Activated CD4-positive, CD25-positive, alpha-beta regulatory T cell (primary cell): ENCODE measurements at places on chromosomes 5 and 9.

- no peak for DNase-seq
Observed at GRCh38 chr5:177557041-177557647, 2.8 kb upstream of the FAM193B start.

DNA sequence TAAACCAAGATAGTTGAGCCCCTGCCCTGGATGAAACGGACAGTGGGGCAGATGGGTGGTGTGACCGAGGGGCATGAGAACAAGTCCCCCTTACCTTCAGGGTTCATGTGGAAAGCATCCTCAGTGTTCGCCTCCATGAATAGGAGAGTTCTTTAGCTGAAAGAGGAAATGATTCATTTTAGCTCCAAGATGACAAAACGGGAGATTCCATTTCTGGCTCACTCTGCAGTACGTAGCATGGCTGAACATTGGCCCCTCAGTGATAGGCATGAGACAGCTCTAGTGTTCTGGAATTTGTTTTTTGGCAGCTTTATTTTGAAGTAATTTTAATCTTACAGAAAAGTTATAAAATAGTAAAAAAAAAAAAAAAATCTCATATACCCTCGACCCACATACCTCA lies 70.2 kb upstream of the AGXT2 start:
- DNase-seq, result no peak

DNA sequence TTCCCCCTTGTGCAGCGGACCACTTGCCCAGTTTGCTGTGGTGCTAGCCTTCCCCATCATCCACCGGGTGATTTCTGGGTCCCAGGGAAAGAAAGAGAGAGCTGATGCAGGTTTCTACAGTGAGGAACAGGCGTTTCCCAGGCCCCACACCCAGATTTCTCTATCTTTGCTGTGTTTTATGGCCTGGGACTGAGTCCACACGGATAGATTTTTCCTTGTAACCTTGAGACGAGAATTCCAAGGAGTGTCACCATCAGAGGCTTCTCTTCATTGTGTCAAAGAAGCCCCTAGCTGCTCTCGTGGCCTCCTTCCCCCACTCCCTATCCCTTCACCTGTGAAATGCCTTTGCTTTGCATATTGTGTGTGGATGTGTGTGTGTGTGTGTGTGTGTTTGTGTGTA lies 21.2 kb upstream of the FGFR4 start:
- DNase-seq, result no peak

GRCh38 chr9:79584655-79584982 lies 12.9 kb downstream of the TLE4 start:
- DNase-seq, result no peak

GRCh38 chr5:51039424-51040329 lies 343.6 kb upstream of the ISL1 start:
- DNase-seq, result no peak

- DNase-seq, result no peak
Observed at GRCh38 chr9:114900942-114901802, 29.2 kb downstream of the TNFSF8 start.

GRCh38 chr5:35811108-35811741 lies 45.5 kb upstream of the IL7R start:
- DNase-seq, result no peak

GRCh38 chr9:136584401-136584932 lies 38.6 kb upstream of the NOTCH1 start:
- no peak for DNase-seq

- DNase-seq, result no peak
Observed at GRCh38 chr9:104746285-104746684, 1.2 kb upstream of the NIPSNAP3A start.

DNA sequence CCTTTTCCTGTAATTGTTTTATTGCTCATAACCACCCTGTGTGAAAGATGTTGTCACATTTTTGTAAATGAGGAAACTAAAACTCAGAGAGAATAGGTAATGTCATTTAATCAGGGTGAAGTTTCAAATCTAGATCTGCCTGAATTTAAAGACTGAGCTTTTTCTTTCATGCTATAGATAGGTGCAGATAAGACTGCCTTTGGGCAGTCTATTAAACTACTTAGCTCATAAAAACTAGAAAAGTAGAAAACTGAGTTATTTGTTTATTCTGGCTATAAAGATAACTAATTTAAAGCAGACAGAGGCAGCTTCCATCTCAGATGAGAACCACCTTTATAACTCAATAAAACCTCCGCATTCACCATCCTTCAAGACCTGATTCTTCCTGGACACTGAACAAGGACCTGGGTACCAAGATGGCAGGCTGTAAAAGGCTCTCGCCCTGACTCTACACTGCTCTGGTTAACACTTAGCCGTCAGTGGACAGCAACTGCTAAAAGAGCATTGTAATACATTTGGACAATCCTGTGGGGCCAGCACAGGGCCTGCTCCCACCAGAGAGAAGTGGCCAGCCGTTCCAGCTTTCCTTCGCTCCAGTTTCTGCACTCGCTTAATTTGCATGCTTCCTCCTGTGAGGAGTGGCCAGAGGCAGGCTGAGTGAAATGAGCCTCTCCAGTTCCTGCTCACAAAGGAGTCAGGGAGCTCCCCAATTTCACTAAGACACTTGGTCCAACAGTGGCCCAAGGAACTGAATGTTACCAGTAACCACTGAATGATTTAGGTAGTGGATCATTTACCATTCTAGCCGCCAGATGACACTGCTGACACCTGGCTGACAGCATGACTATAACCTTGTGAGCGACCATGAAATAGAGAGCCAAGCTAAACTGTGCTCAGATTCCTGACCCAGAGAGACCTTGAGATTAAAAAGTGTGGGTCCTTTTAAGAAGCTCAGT lies 566.4 kb downstream of the EFNA5 start:
- no peak for DNase-seq

DNA sequence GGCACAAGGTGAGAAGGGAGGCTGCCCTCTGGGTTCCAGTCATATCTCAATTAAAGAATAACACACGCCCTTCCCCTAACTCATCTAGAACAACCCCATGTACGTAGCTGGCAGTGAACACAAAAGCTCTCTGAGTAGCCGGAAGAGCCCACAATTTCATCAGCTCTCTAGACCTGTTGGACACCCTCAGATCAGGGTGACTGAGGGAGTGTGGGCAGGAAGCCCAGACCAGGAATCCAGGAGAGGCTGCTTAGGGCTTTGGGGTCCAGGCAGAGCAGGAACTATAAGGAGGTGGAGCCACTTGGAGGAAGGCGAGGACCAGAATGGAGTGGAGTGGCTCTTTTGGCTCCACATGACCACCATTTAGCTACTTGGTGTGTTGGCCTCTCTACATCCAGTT lies 237.4 kb downstream of the NR3C1 start:
- no peak for DNase-seq

DNA sequence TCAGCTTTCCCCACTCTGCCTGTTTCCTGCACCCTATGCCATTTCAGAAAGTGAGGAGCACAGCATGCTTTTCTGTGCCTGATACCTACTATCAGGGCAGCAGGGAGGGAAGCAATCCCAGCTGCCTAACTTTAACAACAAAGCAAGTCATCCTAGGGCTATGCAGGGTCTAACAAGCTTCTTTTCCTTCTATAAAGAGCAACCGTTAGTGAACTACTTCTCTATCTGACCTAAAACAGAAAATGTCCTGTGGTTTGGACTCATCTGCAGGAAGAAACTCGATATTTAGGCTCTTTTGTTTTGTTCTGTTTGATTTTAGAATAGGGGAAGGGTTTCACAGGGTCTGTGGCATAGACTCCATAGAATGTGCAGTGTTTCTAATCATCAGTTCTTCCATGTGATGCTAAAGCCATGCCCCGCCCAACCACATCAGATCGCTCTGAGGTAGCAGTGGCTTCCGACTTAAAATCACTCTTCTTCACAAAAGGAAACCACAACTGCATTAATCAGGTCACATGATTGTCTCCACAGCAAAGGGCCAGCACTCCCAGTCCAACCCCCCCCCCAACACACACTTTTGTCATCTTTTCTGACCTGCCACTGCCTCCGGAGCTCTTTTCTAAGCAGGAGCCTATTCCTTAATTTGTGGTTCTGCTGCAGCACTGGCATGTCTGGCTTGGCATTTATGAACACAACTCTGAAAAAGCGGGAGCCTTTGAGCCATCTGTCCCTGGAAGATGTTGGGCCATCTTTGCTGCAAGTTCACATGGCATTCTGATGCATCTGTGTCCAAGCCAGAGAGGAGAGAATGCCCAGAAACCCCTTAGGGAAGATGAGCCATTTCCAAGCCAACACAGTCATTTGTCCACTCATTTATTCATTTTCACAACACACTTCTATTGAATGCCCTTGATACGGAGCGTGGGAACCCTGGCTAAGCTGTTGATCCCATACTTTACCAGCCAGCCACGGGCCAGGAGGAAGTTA lies 71.6 kb downstream of the CFAP90 start:
- DNase-seq, result no peak

- DNase-seq, result no peak
Observed at GRCh38 chr9:128103589-128103962, 24.0 kb downstream of the PTGES2 start.

- no peak for DNase-seq
Observed at GRCh38 chr9:120892748-120893610, 16.0 kb upstream of the PHF19 start.

DNA sequence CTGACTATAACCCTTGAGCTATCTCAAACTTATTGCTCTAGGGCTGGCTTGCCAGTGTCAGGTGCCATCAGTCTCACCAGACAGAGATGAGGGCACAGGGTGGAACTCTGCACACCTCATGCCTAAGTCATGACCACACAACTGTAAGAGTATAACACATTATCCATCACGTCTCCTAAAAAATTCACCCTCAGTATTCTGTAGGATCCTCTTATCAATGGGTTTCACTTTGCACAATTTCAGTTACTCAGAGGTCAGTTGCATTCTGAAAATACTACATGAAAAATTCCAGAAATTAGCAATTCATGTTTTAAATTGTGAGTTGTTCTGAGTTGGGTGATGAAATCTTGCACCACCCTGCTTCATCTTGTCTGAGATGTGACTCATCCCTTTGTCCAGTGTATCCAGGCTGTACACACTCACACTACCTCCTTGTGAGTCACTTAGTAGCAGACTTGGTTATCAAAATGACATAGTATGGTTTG lies 690.9 kb upstream of the CDH18 start:
- no peak for DNase-seq

DNA sequence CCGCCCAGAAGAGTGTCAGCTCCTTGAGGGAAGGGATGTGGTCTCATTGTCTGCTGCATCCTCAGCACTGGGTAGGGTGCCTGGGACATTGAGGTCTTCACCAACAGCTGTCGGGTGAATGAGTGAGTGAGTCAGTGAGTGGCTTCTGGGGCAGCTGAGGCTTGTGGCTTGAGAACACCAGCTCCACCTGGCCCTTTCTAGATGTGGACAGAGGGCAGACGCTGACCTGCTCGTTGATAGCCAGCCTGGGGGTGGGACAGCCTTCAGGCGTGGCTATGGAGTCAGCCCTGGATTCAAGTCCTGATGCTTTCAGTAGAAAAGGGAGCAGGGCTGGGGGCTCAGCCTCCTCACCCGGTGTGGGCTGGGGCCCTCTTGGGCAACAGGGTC lies 215.1 kb downstream of the C9orf50 start:
- no peak for DNase-seq

- no peak for DNase-seq
Observed at GRCh38 chr5:66818304-66818934, 222.2 kb downstream of the MAST4 start.

GRCh38 chr9:125750627-125751011 lies 3.4 kb downstream of the PBX3 start:
- no peak for DNase-seq
